ENCODE measurements at places on chromosomes 1 and 21.

DNA sequence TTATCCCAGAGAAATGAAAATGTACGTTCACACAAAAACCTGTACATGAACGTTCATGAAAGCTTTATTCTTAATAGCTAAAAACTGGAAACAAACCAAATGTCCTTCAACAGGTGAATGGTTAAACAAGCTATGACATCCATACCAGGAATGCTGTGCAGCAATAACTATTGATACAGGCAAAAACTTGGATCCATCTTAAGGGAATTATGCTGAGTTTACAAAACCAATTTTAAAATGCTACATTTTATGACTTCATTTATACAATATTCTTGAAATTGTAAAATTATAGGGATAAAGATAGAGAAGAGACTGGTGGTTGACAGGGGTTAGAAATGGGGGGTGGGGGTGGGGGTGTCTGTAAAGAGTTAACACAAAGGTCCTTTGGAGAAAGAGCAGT lies 280.3 kb downstream of the TGFB2 start:
- no peak for DNase-seq

DNA sequence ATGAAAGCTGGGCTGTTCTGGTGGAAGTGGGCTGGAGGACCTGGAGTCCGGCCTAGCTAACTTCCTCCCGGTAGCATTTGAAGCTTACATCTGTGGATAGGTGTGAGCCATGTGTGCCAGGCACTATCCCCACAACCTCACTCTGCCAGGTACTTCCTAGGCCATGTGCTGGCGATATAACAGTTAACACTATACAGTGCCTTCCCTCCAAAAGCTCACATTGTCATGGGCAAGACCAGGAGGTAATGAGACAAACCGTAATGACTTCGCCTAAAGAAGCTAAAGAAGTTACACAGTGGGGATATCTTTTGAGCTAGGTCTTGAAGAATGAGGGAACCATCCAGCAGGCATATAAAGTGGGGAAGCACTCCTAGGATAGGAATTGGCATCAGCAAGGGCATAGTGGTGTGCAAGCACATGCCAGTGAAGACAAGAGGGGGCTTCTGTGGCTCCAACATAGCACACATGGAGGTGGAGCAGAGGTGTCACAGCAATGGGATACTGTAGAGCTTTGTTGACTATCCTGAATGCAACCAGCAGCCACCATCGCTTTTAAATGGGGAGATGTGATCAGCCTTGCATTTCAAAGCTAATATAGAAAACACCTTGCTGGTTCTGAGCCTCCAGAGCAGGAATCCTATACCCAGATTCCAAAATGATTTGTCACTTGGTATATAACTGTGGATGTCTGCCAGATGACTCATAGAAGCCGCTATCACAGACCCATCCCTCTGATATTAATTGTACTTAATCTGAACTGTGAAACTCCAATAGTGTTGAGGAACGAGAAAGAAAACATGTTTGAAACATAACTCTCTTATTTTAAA lies 466.3 kb downstream of the LMO4 start:
- DNase-seq, result no peak

- DNase-seq, result no peak
These were observed 71.6 kb upstream of the PDC start for GRCh38 chr1:186532466-186532865.

DNA sequence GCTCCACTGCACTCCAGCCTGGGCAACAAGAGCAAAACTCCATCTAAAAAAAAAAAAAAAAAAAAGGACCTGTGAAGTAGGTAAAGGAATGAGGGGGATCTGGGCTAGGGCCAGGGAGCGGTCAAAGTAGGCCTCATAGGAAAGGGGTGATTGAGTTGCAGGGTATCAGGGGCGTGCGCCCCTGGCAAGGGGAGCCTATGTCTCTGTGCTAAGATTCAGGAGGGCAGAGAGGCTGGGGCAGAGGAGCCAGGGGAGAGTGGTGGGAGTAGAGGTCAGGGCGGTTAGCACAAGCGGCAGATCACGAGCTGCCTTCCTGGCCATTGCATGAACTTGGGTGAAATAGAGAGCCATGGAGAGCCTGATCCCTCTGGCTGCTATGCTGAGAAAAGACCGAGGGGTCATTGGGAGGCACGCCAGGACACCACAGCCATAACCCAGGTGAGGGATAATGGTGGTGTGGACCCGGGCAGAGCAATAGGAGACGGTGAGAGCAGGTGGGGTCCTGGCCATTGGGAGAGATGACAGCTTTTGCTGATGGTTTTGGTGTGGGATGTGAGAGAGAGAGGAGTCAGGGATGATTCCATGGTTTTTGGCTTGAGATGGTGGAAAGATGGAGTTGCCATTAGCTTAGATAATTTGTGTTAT lies 30.6 kb upstream of the CSF1 start:
- DNase-seq, result no peak

GRCh38 chr1:33047839-33048305 lies 11.2 kb upstream of the AK2 start:
- no peak for DNase-seq

GRCh38 chr1:152151646-152152045 lies 7.4 kb downstream of the RPTN start:
- DNase-seq, result no peak

- DNase-seq, result no peak
These were observed 47.6 kb downstream of the B3GALT5 start for GRCh38 chr21:39660191-39660980.

DNA sequence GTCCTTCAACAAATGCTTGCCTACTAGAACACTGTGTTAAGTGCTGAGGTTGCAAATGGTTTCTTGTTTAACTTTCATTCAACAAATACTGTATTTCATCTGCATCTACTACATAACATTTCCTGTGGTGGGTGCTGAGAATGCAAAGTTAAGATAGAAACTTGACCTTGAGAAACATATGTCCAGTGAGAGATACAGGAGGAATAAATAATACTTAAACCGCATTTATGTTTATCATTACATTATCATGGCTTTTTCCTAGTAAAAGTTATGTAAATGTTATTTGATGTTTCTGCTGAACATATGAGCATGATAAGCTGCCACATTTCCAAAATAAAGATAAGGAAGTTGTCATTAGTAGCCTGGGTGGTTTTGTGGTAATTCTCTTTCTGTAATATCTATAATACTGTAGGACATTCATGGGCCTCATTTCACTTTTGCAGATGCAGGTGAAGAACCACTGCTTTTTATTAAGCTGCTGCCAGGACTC lies 590.4 kb downstream of the PLPP3 start:
- DNase-seq, result no peak

Measured in stimulated activated CD4-positive, alpha-beta T cell treated with anti-CD3 and anti-CD28 coated beads, Interleukin-1b, Interleukin-23, amount 100 ng/mL, for 1 hour (primary cell).